ENCODE measurements at places on chromosomes 2 and 18.

- peak; percentile 95 for DNase-seq
Observed at GRCh38 chr2:144659731-144660275, 139.9 kb upstream of the ZEB2 start.

- DNase-seq = peak; percentile 6
Observed at GRCh38 chr2:204487447-204488229, 57.6 kb upstream of the PARD3B start.

- no peak for DNase-seq
Observed at GRCh38 chr18:3902676-3903075, 452.7 kb downstream of the TGIF1 start.

DNA sequence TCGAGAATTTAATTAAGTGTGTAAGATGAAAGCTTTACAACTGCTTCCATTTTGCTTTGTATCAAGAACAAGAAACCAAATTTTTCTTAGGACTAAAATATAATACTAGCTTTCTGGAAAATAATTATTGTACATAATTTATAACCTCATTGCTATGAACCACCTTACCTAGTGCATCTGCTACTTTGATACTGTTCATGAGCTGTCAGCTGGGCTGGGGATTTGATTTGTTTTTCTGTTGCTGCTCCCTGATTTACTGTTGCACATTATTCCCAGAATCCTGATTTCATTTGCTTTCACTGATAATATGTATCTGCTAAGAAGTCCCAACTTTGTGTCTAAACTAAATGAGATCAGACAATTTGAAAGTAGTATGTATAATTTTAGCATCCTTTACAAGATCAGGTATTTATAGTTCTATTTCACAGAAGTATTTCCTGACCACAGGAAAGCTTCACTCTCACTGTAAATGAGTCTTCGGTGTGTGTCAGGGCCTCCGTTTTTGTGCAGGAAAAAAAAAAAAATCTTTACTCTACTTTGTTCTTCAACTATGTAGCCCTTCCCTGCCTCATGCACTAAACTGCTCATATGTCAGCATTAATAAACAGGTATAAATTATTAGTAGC lies 105.6 kb upstream of the CCDC150 start:
- DNase-seq = no peak

DNA sequence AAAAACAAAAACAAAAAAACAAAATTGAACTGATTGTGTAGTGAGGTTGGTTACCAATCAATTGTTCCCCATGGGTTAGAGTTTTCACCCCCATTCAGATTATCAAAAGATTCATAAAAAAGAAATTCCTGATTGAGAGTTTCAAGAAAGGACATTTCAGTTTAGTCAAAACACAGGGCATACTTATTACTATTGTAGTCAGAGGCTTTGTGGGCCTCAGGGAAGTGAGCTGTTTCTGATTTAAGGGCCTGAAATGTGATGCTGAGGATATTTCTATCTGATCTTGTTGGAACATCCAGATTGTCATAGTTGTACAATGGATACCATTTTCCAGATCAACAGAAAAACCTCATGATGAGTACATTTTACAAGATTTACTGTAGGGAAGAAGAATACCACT lies 368.1 kb upstream of the NETO1 start:
- peak; percentile 11 for DNase-seq

DNA sequence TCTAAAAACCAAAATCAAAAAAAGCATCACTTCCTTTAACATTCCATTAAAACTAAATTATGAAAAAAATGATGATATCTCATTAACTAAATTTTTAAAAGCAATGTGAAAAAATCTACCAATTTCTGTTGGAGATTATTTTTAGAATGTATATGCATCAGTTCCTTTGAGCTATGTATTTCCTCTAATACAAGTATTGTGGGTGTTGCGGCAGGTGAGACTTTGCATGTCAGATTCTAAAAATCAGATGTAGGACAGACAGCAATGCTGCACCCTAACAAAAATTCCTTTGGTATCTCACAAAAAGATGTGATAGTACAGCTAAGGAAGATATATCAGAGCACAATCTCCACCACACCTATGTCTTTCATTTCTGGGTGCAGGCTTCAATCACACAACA lies 6.8 kb downstream of the MBD2 start:
- no peak for DNase-seq

- DNase-seq = no peak
Observed at GRCh38 chr2:191479680-191480023, 198.3 kb upstream of the NABP1 start.

DNA sequence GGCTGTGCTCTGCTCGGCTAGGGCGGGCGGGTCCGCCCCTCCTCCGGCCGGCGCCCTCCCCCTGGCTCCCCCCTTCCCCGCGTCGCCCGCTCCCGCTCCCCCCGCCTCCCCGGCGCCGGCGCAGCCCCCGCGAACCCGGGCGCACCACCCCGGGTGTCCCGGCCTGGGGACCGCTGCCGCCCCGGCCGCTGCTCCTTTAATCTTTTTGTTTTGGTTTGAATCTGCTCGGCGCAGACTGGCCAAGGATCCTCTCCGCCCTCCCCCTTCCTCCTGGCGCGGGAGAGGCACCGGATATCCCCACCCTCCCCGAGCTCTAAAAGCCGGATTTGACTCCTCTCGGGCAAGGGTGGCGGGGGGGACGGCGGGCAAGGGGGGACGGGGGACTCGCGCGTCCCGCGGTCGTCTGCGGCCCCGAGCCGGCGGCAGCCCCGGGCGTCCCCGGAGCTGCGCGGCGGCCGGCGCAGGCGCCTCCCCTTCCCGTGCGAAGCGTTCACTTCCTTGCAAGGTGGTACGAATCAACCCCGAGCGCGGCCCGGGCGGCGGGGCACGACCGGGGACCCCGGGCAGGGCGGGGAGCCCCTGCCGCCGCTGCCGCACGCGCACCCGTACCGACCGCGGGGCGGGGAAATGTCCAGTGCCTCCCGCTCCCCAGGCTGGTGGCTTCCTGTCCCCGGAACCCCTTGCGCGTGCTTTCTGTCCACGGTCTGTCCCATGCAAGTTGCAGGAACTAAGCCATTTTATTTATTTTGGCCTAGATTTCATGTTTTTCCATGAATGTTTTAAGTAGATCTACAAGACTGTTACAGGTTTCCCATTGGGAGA lies at the start of gene PTGR3:
TSS of gene PTGR3 (minus strand) at position 11 of the 822 bp plus-strand sequence. CDS start 81 bp downstream, outside the sequence.
- peak; percentile 79 for DNase-seq

GRCh38 chr2:136384531-136385303 lies 266.8 kb upstream of the CXCR4 start:
- peak; percentile 16 for DNase-seq

- DNase-seq = peak; percentile 48
Observed at GRCh38 chr2:85106489-85107180, 26.6 kb upstream of the TCF7L1 start.

DNA sequence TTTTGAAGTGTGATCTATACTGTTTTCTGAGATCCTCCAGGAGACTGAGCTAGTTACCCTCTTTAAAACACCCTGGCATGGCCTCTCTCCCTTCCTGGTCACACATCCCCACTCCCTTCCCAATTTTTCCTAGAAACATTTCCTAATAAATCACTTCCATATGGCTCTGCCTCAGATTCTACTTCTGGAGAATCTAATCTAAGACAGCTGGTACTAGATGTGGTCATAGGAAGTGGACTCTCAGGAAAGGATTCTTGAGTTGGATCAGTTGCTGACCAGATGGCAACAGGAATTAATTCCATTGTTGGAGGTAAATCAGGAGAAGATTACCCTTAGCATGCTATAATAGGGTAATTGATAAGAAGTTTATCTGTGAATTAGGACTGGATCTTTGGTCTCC lies 310.5 kb downstream of the SATB2 start:
- peak; percentile 84 for DNase-seq
